ENCODE measurements at places on chromosomes 5 and 9. TPM values are rescaled to one million over a fixed set of nuclear protein-coding genes. Genes with fewer than 3 reads are reported as not detected.

GADD45G gene
- total RNA-seq, result 9.3 TPM

HAVCR1 gene
- total RNA-seq, result not detected

- DNase-seq, result peak; percentile 66
Measured at GRCh38 chr5:96257904-96258303, 175.1 kb downstream of the PCSK1 start.

DNA sequence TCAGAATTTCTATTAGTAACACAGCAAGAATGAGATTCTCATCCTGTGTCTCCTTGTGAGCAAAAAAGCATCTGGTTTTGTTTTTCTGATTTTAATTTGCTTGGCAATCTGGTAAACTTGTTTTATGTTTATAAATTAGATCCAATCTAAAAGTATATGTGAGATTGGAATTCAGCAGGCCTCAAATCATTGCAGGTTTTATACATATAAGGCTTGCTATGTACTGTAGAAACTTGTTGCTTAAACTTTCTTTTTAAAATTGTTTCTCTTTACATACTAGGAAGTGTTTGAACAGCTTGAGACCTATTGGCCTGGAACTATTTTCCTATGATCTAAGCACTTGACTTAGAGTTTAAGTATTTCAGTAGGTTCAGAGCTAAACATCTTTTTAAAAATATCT lies 1037.8 kb downstream of the NR2F1-AS1 start:
- no peak for DNase-seq

GRCh38 chr5:168123631-168124528 lies 167.6 kb upstream of the WWC1 start:
- DNase-seq, result no peak

GRCh38 chr5:43041110-43041668 lies 1.1 kb upstream of the ANXA2R start:
- peak; percentile 48 for DNase-seq

DNA sequence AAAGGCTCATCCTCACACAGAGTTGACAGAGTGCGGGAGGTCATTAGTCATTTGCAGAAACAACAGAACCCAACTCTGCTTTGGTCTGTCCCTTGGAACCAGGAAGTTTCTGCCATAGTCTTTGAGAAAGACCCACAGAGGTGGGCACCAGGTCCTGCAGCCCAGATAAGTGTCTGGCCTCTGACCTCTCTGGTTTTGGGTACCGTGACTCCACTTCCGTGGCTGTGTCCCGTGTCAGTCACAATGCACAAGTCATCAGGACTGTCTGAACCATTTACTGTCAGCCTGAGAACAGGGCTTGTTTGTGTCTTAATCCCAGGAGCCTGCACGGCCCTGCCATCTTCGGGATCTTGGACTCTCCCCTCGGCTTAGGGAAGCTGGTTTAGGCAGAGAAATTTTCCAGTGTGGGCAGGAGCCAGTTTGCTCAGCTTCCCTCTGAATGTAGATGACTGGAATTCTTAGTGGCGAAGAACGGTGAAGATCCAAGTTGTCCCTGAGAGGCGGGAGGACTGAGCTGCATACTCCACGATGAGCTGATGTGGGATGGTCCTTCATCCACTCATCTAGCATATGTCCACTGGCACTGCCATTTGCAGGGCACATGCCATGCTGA lies 11.9 kb downstream of the GSN start:
- no peak for DNase-seq

DNA sequence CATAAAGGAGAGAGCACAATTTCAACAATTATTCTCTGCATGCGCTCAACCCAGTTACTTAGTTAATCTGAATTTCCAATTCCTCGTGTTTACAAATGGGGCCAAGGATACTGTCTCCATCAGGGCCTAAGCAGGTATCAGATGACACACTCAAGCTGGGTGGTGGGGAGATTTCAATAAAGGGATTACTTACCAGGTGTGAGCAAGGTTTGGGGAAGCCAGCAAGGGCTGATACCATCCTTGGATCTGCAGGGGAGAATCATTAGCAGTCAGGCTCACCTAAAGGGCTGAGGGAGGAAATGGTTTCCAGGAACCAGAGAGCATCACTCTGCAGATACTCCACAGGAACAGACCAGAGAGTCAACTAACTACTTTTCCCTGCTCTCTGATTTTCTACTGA lies 487.1 kb downstream of the NTRK2 start:
- no peak for DNase-seq

- DNase-seq, result no peak
Measured at GRCh38 chr5:32642276-32643002, 57.1 kb downstream of the SUB1 start.

All from Daoy (cell line).